ENCODE measurements at places on chromosomes 12 and 14. TPM values are rescaled to one million over a fixed set of nuclear protein-coding genes. Genes with fewer than 3 reads are reported as not detected.

Gene NPFF
- not detected for total RNA-seq

Gene AVPR1A
- total RNA-seq, result not detected

Gene FOXN4
- not detected for total RNA-seq

Gene TRIM9
- total RNA-seq, result 6.0 TPM

Gene SYCP3
- total RNA-seq, result 0.08 TPM

Gene PTPRO
- total RNA-seq, result 5.2 TPM

Gene TSPAN19
- total RNA-seq, result 0.49 TPM

Gene MMP19
- 3.9 TPM for total RNA-seq

Gene ADGRD1
- total RNA-seq, result 0.04 TPM

Gene NFKBIA
- 83.9 TPM for total RNA-seq

Gene TMEM179
- total RNA-seq, result 0.19 TPM
